ENCODE measurements at places on chromosomes 12 and 14.

DNA sequence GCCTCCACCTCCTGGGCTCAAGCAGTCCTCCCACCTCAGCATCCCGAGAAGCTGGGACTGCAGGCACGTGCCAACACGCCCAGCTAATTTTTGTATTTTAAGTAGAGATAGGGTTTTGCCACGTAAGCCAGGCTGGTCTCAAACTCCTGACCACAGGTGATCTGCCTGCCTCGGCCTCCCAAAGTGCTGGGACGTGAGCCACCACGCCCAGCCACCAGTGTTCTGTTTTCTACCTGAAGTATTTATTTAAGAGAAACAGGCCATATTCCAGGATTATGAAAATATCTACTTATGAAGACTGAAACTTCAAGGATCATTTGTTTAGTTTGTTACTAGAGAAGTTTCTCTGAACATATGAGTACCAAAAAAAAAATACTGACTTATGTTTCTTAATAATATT is 10.3 kb downstream of the GTF2H3 start:
- no peak for DNase-seq

- no peak for DNase-seq
These were observed 102.2 kb downstream of the WSCD2 start for GRCh38 chr12:108231109-108231905.

GRCh38 chr12:623172-623864 is 39.9 kb downstream of the NINJ2 start:
- no peak for DNase-seq

- DNase-seq, result no peak
These were observed 5.4 kb downstream of the VWF start for GRCh38 chr12:6118891-6119568.

- no peak for DNase-seq
These were observed 340.3 kb upstream of the RGS6 start for GRCh38 chr14:71591929-71592328.

GRCh38 chr14:68795597-68796417 is 2.9 kb upstream of the ZFP36L1 start:
- peak; percentile 65 for DNase-seq

DNA sequence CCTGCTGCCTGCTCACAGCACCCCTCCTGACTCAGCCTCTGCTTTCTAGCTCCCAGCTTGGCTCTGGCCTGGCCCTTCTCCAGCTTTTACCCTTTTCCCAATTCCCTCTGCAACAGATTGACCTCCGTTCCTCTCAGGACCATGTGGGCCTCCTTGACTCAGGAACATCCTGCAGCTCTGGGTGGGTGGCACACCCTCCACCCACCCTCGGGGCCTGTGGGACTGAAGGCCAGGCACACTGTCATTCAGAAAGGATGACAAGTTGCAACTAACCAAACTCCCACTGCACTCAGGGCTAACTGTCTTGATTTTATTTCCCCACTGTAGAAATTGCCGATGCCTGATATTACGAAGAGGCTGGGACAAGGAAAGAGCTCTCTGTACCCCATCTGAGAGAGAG is 59.4 kb downstream of the HELB start:
- no peak for DNase-seq

DNA sequence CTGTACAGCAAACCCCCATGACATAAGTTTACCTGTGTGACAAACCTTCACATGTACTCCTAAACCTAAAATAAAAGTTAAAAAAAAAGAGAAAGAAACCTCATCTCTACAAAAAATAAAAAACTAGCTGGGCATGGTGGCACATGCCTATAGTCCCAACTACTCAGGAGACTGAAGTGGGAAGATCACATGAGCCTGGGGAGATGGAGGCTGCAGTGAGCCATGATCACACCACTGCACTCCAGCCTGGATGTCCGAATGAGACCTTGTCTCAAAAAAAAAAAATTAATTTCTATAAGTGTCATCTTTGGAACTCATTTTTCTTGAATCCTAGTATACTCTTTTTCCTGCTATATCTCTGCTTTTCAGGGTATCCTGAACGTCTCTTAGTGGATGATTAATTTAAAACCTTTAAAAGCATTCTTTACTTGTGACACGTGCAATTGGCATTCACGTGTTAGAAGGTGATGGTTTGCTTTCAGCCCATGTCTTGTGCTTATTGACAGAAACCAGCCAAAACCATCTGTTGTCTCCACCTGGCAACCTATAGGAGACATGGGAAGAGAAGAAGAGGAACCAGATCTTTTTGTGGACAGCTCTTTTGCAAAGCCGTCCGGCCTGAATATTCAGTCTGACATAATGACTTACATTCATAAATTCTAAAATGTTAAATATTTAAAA is 30.6 kb upstream of the PPFIBP1 start:
- no peak for DNase-seq

- no peak for DNase-seq
These were observed 46.0 kb upstream of the OR5AU1 start for GRCh38 chr14:21201732-21202462.

DNA sequence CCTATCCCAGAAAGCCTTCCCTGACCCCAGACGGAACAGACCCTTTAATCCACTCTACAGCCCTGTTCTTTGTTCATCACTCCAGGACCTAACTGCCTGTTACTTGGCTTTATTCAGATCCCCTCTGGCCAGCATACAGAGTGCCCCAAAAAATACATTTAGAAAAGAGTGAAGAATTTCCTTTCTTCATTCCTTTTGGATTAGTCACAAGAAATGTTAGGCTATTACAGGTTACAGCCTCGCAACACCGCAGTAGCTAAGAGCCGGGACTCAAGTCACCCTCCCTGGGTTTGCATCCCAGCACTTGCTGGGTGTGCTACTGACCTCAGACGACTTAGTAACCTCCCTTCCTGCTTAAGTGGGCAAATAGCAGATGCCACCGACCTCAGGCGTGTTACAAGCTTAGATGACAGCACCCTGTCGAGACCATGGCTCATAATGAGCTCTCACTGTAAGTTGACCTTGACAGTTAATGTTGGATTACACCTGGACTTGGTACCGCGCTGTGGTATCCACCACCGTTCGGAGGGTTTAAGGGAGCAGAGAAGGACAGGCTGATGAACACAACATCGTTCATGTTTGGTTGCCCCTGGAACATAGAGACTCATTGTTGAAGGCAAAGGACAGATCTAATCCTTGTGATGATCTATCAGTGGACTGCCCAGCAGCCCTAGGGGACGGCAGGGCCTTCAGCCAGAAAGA is 12.9 kb downstream of the GLRX5 start:
- DNase-seq, result no peak

GRCh38 chr12:12365446-12365802 is 8.5 kb downstream of the BORCS5 start:
- no peak for DNase-seq

GRCh38 chr12:123115409-123116121 is 35.3 kb downstream of the PITPNM2 start:
- DNase-seq, result no peak

- DNase-seq, result no peak
These were observed 42.1 kb upstream of the STRN3 start for GRCh38 chr14:31068235-31068634.

- no peak for DNase-seq
These were observed 98.5 kb upstream of the IFNG-AS1 start for GRCh38 chr12:67890726-67891258.

- no peak for DNase-seq
These were observed 271.1 kb downstream of the CCER1 start for GRCh38 chr12:90683871-90684270.

GRCh38 chr12:6426882-6427671 is 17.7 kb upstream of the CD27 start:
- DNase-seq, result peak; percentile 97

DNA sequence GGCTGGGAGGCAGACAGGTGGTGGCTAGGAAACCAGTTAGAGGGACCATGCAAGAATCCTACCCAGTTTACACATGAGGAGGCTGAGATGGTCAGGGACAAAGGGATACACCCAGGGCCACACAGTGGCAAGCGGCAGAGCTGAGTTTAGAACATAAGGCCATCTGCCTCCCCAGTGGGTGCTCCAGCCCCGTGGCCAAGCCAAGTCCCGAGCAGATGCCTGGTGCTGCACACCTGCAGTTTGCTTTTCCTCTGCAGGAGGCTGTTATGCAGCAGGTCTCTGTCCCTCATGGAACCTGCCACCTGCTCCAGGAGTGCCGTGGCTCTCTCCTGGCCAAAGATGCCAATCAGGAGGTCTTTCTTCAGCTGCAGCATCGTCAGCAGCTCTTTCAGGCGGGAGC is 70.8 kb downstream of the SYNE3 start:
- no peak for DNase-seq

DNA sequence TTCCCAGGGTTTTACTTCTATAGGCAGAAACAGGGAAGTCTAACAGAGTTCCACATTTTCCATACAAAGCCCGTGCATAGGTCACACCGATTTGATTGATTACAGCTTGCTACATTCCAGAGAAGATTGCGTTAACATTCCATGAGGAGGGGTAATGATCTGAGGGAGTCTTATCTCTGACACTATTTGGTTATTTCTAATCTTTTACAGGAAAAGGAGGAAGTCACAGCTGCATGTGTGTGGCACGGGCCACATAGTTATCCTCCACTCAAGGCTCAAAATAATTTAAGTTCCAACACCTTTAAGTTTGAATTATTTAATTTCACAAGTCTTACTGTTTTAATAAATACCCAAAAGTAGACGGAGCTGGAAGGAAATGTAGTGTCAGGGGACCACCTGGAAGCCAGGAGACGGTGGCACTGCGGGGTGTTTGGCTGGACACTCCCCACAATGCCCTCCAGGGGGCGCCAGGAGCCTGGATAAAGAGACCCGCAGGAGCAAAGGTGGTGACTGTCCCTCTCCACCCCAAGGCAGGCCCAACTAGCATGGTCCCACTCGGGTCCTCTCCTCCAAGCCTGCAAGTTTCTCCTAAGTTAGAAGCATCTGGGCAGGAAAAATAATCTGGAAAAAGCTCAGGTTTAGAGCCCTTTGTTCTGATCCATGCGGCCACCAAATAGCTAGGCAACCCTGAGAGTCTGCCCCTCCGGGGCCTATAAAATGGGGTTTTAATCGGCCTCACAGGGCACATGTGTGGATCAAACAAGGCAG is 20.2 kb downstream of the KRT8 start:
- DNase-seq, result peak; percentile 79

GRCh38 chr12:29899212-29899931 is 115.6 kb upstream of the TMTC1 start:
- no peak for DNase-seq

DNA sequence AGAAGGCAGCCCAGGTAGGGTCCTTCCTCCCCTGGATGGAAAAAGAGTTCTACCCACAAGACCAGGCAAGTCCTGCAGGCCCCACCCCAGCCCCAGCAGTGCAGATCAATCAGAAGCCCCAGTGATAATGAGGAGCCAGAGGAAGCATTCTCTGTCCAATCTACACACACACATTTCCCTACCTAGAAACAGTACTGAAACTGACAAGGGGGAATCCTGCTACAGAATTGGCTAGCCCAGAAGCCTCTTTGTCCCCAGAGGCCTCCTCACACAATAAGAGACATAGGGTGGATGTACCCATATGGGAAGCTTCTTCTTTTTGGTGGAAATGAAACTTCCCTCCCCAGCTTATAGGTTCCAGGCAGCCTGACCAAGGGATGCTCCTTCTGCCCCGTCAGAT is 9.9 kb downstream of the FSCB start:
- DNase-seq, result no peak

DNA sequence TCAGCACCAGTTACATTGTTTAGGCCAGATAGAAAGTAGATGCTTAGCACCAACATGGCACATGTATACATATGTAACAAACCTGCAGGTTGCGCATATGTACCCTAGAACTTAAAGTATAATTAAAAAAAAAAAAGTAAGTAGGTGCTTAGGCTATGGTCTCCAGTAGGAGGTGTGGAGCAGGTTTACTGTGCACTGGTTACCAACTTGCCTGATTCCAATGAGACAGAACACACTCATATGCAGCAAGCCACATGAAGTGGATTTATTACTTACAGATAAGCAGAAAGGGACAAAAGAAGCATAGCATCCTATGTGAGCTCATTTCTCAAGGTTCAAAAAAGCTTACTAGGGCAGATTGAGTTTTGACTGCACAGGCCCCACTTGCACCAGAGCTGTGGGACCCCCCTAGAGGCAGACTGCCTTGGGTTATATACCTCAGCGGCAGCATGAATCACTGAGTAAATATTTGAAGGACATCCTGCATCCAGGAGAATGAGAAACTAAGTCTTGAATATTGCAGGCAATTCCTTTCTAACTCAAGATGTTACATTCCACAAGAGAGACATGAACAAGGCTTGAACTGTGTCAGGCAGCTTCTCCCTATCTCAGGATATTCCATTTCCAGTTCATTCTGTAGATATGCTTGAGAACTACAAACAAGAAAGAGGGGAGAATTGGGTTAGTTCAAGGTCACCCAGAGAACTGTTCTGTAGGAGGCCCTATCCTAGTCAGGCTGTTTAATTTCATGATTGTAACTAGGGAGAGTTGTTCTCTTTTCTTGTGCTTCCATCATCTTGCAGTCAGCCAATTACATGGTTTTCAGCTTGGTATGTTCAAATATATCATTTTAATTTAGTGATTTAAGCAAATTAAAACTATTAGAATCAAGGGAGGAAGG is 30.1 kb downstream of the LRFN5 start:
- DNase-seq, result no peak

DNA sequence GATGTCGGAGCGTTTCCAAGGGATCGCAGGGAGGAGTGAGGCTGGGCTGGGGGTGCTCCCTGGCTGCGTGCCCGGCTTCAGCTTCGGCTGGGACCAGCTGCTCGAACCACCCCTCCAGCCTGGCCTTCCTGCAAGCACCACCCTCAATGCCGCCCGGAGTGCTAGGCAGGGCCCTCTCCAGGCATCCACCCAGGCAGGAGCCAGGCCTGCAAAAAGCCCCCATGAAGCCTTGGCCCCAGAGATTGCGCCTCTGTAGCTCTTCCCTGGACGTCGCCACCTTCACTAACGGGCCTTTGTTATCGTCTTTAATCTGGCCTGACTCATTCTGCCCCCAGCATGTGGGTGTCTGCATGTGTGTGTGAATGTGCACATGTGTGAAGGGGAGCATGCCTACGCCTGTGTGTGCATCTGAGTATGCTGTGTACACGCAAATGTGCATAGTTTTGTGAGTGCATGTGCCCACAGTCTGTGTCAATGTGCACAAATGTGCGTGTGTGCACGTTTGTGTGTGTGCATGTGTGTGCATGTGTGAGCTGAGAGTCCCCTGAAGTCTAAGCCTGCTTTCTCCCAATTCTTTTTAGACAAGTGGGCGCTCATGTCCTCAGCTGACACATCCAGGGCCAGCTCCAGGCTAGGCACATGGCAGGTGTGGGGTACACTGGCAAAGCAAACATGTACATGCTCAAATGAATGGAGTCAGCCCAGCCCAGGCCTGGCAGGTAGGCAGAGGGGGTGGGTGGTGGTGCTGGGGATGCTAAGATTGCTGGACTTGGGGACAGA is 195.4 kb upstream of the C14orf180 start:
- DNase-seq, result no peak

- DNase-seq, result no peak
These were observed 572.3 kb downstream of the ETNK1 start for GRCh38 chr12:23197266-23197665.

GRCh38 chr12:70365398-70365647 is 767 bp upstream of the KCNMB4 start:
- DNase-seq, result no peak

- DNase-seq, result no peak
These were observed 13.8 kb upstream of the SCARB1 start for GRCh38 chr12:124877423-124877822.

Data from activated CD4-positive, alpha-beta T cell treated with anti-CD3 and anti-CD28 coated beads, Interleukin-2, amount 50 U/mL, for 24 hours (primary cell).